WTC11 (cell line): ENCODE measurements at places on chromosomes 4 and X.

DNA sequence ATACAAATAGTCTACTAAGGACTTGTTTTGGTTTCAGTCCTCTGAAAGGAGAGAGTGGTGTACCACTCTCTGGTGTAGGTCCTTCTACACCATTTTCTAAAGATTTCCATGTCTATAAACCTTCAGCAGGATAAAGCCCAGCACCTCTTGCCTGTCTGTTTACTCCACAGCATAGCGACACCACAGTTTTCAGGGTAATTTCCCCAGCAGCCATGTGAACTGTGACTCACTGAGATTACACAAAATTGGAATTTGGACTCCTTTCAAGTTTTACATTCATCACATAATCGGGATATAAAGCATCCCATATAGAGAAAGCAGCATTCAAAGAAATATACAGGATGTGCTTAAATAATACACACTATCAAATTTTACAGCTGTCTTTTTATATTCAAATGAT is 229.6 kb downstream of the PRDM5 start:
- no peak for DNase-seq

- peak; percentile 75 for DNase-seq
Observed at GRCh38 chr4:122921971-122922876, at the start of gene NUDT6. Gene NUDT6, minus strand, starts transcription at chr4:122922597. Its CDS starts 25 bp downstream, at chr4:122922572.

DNA sequence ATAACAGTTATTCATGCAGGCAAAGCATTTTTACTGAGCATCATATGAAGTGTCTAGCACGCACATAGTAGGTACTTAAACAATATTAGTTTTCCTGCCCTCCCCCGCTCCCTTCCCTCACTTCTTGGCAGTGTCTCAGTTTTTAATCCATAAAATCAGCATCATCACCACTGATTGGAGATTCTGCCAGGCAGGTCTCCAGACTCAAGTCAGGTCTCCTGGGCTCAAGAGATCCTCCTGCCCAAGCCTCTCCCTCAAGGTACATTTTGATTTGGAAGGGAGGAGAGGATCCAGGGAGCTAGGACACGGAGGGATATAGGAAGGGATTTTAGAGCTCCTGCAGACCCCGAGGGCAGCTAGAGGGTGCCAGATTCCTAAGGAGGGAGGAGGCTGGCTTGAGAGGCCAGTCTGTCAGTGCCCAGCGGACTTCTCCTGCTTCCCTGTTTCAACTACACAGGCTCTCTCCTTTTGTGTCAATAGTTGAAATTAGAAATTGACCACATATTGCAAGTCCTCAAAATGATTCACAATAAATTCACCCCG is 4.4 kb upstream of the FAT1 start:
- DNase-seq, result peak; percentile 30

GRCh38 chr4:148007314-148007760 is 275.4 kb downstream of the ARHGAP10 start:
- DNase-seq, result no peak

DNA sequence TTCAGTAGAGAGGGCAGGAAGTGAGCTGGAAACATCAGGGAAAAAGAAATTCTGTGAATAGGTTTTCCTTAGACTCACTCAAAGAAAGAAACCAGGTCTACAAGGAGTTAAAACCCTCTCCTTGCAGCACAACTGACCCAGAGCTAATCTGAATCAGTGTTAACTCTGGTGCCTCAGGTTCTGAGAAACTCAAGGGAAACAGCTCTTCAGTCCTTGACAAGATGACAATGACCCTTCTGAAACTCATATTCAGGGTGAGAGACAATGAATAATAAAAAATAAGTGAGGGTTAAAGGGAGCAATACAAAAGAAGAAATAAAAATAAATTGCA is 903.6 kb downstream of the STPG2 start:
- DNase-seq, result no peak

DNA sequence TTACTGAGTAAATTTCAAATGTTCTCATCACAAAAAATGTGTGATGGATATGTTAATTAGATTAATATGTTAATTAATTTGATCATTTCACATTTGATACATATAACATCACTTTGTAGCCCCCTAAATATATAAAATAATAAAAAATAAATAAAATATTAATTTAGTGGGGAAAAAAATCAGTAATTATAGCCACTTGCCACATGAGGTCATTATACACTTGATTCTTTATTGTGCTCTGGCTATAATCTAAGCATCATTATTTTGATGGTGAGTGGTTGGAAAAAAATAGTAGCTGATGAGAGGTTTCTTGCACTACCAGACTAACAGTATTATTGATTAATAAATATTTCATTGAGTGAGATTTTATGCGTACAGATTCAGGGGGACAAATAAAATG is 57.4 kb downstream of the DCK start:
- DNase-seq, result no peak

- DNase-seq, result no peak
Observed at GRCh38 chr4:24382381-24382780, 202.0 kb downstream of the DHX15 start.

- DNase-seq, result no peak
Observed at GRCh38 chrX:53403535-53403934, 18.9 kb downstream of the SMC1A start.

GRCh38 chrX:47175588-47175980 is 18.0 kb upstream of the UBA1 start:
- DNase-seq, result no peak

DNA sequence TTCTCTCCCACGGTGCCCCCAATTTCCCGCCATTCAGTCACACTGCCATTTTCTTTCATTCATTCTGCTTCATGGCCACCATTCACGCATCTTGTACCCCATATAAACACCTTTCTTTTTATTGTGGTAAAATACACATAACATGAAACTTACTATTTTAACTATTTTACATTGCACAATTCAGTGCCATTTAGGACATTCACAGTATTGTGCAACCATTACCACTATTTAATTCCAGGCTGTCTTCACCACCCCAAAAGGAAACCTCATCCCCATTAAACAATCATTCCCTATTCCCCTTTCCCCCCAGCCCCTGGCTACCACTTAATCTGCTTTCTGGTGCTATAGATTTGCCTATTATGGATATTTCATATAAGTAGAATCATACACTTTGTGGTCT is 15.9 kb downstream of the SPACA5 start:
- DNase-seq, result no peak

GRCh38 chrX:48683411-48683982 is at the start of gene WAS:
Gene WAS, plus strand, starts transcription at chrX:48683799. Its CDS starts 55 bp downstream, at chrX:48683854.
- DNase-seq, result no peak

DNA sequence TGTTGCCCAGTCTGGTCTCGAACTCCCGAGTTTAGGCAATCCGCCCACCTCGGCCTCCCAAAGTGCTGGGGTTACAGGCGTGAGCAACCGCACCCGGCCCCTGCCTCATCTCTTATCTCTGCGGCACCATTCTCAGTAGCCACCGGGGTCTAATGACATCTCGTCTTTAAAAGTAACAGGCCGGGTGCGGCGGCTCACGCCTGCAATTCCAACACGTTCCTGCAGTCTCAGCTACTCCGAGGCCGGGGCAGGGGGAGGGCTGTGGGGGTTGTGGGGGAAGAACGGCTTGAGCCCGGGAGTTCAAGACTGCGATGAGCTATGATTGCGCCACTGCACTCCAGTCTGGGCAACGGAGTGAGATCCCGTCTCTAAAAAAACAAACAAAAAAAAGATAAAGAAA is 28.8 kb downstream of the ING2 start:
- DNase-seq, result peak; percentile 26
